ENCODE measurements at places on chromosomes 4 and X. TPM values are rescaled to one million over a fixed set of nuclear protein-coding genes. Genes with fewer than 3 reads are reported as not detected.

NCBP2L gene
- 0.30 TPM for total RNA-seq

STPG2 gene
- total RNA-seq: 0.75 TPM

TLR8 gene
- total RNA-seq: not detected

ARHGAP36 gene
- 0.15 TPM for total RNA-seq

TAF7L gene
- not detected for total RNA-seq

DMD gene
- total RNA-seq: 4.0 TPM

SPOCK3 gene
- not detected for total RNA-seq

CC2D2A gene
- total RNA-seq: 22.3 TPM

COL4A5 gene
- 33.5 TPM for total RNA-seq

DNA sequence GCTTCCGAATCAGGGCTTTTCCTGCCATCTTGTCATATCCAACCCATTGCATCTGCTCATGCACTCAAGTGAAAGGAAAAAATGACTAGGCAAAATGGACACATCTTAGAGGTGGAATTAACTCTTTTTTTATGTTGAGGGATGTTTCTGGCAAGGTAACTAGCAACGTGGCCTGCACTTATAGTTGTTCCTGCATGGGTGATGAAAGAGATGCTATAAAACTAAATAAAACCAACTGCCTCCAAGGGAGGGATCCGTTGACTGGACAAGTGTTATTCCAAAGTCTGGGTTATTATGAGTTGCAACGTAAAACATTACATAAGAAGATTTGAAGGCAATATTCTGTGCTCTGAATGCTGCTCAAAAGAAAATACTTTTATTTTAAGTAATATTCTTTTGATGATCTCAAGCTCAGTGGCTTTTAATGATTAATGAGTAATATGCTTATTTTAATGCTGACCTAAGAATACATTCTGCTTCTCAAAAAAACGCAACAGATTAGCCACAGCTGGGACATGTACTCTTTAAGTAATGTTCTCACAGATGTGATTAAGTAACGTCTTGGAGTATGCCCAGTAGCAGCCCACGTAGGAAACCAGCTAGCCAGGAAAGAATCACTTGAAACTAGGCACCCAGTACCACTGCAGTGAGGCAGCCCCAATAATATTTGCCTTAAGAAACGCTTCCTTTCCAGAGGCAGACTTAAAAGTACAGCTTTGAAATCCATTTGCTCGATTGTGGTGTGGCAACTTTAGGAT, 27.4 kb downstream of the KLF3 start:
- peak; percentile 40 for DNase-seq

GRCh38 chr4:148335133-148335532, 107.1 kb downstream of the NR3C2 start:
- DNase-seq: no peak

DNA sequence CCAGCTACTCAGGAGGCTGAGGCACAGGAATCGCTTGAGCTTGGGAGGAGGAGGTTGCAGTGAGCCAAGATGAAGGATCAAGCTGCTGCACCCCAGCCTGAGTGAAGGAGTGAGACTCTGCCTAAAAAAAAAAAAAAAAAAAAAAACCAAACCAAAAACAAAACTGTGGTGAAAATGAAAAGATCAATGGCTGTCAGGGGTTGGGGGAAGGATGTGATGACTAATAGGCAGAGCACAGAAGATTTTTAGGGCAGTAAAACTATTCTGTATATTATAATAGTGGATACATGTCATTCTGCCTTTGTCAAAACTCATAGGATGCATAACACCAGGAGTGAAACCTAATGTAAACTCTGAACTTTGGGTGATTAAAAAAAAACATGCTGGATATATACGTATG, 69.9 kb upstream of the ELOVL6 start:
- no peak for DNase-seq

GRCh38 chrX:18075603-18076002, 145.1 kb downstream of the BEND2 start:
- no peak for DNase-seq

DNA sequence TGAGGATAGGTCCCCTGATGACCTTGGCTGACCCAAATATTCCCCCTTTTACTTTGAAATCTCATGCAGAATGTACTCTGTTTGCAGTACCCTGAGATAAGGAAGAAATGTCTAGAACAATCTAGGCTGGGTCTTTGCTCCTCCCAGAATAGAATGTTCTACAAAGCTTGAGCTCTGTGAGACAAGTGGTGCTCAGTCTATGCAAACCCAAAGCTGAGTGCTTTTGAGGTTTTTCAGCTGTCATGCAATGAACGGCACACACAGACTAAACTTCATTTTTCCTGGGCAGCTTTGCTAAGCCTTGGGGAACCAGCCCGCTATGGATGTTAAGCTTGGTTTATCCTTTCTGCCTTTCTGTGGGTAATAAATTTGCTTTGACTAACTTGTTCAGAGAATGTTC, 513.6 kb downstream of the FAT4 start:
- DNase-seq: no peak

GRCh38 chr4:121740796-121741409, 24.1 kb downstream of the SMIM43 start:
- DNase-seq: no peak

- DNase-seq: no peak
Observed at GRCh38 chr4:83793481-83793880, 257.6 kb downstream of the GPAT3 start.

- DNase-seq: no peak
Observed at GRCh38 chr4:118972167-118972566, 83.5 kb downstream of the SYNPO2 start.

DNA sequence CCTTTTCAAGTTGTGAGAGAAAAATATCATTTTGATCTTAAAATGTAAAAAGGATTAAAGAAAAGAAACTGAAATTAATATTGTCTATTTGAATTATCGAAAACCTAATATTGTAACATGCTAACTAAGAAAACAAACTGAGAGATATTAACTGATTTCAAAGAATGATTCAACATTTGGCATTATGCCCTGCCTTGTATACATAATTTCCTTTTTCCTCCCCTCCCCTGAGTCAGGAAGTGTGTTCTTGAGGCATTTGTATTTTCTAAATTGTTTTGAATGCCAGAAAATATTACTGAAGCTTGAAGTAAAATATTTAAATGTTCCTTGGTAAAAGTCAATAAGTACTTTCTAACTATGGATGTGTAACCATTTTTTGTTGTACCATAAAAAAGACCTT, 49.4 kb downstream of the RPS6KA3 start:
- peak; percentile 34 for DNase-seq

DNA sequence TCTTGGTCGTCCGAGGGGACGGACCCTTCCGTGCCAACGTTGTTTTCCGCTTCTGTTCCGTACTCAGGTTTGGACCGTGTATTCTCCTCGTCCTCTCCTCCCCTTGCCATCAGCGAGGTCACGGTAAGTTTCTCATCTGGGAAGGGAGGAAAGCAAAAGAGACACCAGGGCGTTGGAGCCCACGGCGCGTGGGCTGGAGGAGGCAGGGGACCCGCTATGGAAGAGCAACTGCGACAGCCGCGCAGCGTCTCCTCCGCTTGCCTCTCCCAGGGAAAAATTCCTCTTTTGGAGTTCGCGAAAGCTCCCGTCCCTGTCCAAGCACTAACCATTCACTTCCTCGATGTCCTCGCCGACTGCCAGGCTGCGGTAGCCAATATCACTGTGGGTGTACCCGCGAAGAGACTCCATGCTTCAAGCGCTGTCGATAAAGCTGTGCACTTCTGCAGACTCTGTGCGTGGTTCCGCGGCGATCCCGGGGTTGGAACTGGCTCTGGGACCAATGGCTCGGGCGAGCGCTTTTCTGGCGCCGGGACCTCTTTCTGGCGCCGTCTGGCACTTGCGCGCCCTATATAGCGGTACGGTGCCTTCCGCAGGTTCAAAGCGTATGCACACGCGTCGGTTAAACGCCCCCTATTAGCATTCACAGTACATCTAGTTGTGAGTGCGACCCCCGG, at the start of gene ESX1:
ESX1 (minus strand) TSS at position 492 of the 674 bp plus-strand sequence; CDS start at position 408, 84 bp downstream.
- DNase-seq: no peak

GRCh38 chr4:140996766-140997165, 136.5 kb downstream of the RNF150 start:
- DNase-seq: peak; percentile 99

- DNase-seq: no peak
Observed at GRCh38 chr4:25914670-25915352, 791 bp downstream of the SMIM20 start.

DNA sequence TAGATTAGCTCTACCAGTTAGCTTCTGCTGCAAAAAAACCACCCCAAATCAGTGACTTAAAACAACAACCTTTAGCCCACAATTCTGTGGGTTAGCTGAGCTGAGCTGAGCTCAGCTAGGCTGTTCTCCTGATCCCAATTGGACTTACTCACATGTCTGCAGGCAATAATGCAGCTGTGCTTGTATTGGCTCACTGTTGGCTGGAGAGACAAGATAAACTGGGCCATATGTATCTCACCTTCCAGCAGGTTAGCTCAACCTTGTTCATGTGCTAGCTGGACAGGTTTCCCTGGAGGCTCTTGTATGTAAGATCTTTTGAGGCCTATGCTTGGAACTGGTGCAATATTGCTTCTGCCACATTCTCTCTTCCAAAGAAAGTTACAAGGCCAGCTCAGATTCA, 261.5 kb upstream of the ADGRL3 start:
- DNase-seq: no peak

GRCh38 chr4:185092535-185093197, 50.4 kb upstream of the SLC25A4 start:
- no peak for DNase-seq

DNA sequence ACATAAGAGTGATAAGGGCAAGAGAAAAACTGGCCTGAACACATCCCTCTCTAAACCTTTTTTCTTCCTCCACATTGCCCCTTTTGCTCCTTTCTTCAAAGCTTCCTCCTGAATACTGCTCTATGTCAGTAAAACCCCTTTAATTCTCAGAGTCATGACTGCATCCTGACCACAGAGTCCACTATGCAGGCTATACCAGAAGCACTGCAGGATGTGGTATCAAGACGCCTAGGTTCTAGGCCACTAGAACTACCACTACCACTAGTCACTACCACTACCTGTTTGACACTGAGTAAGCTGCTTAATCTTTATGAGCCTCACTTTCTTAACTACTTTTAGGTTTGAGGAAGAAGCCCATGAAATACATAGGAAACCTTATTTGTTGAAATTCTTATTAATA, 38.7 kb downstream of the ARHGEF9 start:
- DNase-seq: no peak

- DNase-seq: no peak
Observed at GRCh38 chr4:152996111-152996571, 60.0 kb downstream of the FHDC1 start.

GRCh38 chr4:79883290-79883689, 189.7 kb downstream of the ANTXR2 start:
- no peak for DNase-seq

GRCh38 chr4:62822306-62822705, 1586.9 kb downstream of the TECRL start:
- DNase-seq: no peak

DNA sequence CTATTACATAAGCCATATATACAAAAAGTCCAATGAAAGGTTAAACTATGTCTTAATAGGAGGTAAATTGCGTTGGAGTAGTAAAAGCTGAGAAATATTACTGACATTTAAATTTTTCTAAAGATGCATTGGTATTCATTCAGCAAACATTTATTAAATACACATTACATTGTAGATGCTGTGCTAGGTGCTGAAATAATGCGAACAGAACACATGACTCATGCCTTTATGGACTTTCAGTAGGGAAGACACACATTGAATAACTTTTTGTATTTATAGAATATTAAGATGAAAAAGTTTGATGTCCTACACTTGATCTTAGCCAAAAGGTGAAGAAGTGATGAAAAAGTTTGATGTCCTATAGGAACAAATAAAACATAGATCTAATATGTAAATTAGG, 871.1 kb upstream of the SLIT2 start:
- DNase-seq: no peak

GRCh38 chr4:140993370-140993769, 139.9 kb downstream of the RNF150 start:
- no peak for DNase-seq

DNA sequence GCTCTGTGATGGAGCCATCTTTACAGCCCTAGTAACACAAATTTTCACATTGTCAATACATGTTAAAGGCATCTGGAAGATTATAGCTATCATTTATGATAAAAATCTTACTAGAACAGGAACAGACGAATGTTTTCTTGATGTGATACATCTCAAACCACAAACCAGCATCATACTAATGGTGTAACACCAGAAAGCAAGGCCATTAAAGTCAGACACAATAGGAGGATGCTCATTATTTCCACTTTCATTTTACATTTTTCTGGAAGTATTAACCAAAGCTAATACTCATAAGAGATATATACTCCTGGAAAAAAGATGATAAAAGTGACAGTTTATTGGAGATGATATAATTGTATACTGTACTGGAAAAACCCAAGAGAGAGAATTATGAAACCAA, 5.3 kb downstream of the AKAP14 start:
- DNase-seq: no peak

DNA sequence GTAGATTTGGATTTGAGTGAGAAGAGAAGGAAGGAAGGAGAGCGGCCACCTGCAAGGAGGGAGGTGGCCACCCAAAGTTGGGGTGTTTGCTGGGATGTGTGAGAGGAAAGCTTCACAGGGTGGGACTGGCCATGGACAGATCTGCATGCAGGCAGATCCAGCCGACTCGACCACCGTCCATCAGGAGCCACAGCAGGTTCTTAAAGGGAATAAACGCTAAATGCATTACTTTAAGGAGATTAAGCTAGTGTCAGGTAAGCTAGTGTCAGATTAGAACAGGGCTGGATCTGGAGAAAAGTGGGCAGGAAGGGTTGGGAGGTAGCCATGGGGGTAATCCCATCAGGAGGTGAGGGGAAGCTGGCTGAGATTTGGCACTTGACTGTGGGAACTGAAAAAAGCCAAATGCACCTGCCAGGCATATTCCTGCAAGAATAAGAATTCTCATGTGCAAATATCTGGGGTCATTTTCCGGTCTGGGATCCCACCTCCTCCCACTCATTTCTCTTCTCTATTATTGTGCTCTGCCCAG, 79.6 kb downstream of the MGST2 start:
- no peak for DNase-seq

DNA sequence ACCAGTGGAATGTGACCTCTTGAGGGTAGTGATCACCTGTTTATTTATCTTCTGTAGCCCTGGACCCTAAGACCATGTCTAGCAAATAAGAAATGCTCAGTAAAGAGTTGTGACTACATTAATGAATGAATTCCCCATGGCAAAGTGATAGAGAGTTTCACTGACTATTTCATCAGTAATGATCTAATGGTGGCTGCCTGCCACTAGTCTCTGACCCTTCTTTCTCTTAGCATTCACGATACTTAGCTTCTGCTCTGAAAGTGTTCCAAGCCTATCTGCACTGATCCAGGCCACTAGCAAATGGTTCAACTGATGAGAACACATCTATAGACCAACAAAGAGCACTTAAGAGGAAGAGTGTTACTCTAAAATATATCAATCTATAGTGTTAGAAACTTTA, 50.0 kb upstream of the RASGEF1B start:
- no peak for DNase-seq

Data from renal cortical epithelial cell (primary cell).